ENCODE measurements at places on chromosomes 2 and 18.

- no peak for DNase-seq
These were observed 289.2 kb downstream of the ZNF521 start for GRCh38 chr18:25062720-25063119.

DNA sequence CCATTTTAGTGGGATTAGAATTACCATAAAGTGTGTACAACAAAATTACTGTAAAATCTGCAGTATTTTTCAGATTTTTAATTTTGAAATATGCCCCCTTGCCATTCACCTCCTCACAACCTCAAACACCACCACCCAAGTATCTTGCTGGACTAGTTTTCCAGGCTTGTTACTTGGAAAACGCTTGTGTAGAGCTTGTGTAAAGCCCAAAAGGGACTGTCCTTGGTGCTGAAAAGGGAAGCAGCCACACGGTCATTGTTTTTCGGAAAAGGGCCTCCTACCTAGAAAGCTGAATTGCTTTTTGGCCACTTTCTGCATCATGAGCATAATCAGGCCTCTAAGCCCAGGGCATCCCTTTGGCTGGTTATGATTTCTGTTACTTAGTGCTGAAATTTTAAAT lies 563.4 kb downstream of the LRRTM4 start:
- no peak for DNase-seq

GRCh38 chr18:12068950-12069320 lies 24.7 kb upstream of the ANKRD62 start:
- no peak for DNase-seq

GRCh38 chr18:34222307-34223163 lies 2.2 kb downstream of the NOL4 start:
- DNase-seq = no peak
